ENCODE measurements at places on chromosomes 4 and X. TPM values are rescaled to one million over a fixed set of nuclear protein-coding genes. Genes with fewer than 3 reads are reported as not detected.

DNA sequence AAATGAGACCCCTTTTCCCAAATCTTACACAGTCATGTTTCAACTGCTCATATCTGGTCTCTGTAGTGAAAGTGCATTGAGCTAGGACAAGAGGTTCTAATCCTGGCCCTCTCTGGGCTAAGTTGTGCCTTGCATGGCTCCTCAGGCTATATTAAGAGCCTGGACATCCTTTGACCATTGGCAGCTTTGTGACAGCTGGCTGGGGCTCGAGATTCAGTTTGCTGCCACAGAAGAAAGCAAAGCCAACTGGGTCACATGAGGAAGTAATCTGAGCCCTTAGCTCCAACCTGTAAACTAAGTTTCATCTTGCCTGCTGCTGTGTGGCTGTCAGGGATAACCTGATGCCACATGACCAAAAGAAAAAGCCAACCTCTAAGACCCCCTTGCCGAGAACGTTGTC is 51.8 kb upstream of the JADE1 start:
- no peaks in the 10 kb centered on the region for H3K36me3 ChIP-seq
- no peak for DNase-seq
- H3K27ac ChIP-seq: no peak overlapping the region
- no peaks in the 10 kb centered on the region for H3K27me3 ChIP-seq

DNA sequence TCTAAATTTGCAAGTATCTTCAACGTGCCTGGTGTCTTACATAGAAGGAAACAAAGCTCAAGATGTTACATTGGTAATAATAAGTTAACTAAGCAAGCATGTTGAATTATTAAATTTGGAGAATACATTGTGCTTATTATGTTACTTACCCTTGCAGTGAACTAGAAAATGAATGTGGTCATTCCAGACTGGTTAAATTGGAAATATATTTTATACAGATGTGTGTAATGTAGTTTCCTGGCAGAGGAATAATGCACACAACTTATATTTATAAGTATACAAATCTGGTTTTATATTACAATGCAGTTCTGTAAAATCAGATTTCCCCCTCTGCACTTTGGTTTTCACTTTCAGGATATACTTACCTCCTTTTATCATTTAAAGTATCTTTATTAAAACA is 159.9 kb upstream of the SLIT2 start:
- DNase-seq: no peak
- H3K4me3 ChIP-seq: no peak overlapping the region
- no peaks in the 10 kb centered on the region for H3K27me3 ChIP-seq
- no peaks in the 10 kb centered on the region for H3K4me1 ChIP-seq
- H3K27ac ChIP-seq: no peak overlapping the region

- H3K36me3 ChIP-seq: no peaks in the 10 kb centered on the region
- H3K4me3 ChIP-seq: peak overlapping the region; percentile 87
- peaks cover 30% of the 10 kb centered on the region for H3K4me1 ChIP-seq
- no peak for DNase-seq
- no peak overlapping the region for H3K27ac ChIP-seq
- H3K27me3 ChIP-seq: no peaks in the 10 kb centered on the region
Measured at GRCh38 chr4:25861280-25861950, 1.4 kb downstream of the SEL1L3 start.

HGFAC gene
- total RNA-seq: not detected

MTMR8 gene
- 1.4 TPM for total RNA-seq
